ENCODE measurements at places on chromosomes 12 and 14.

DNA sequence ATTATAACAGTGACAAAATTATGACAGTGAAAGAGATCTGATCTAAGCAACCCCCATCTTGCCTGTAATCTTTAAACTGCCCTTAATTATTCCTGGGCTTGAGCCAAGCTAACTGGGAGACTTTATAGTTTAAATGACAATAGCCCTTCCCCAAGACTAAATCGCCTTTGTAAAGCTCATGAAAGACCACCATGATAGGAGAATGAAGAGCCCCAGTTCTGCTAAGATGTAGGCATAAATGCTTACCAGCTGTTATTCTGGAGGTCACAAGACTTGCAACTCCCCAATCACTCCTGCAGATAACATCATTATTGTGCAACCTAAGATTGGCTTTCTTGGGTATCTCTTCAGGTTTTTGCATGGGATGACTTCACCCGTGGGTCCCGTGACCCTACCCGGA is 599.7 kb downstream of the KCNH5 start:
- DNase-seq = no peak

DNA sequence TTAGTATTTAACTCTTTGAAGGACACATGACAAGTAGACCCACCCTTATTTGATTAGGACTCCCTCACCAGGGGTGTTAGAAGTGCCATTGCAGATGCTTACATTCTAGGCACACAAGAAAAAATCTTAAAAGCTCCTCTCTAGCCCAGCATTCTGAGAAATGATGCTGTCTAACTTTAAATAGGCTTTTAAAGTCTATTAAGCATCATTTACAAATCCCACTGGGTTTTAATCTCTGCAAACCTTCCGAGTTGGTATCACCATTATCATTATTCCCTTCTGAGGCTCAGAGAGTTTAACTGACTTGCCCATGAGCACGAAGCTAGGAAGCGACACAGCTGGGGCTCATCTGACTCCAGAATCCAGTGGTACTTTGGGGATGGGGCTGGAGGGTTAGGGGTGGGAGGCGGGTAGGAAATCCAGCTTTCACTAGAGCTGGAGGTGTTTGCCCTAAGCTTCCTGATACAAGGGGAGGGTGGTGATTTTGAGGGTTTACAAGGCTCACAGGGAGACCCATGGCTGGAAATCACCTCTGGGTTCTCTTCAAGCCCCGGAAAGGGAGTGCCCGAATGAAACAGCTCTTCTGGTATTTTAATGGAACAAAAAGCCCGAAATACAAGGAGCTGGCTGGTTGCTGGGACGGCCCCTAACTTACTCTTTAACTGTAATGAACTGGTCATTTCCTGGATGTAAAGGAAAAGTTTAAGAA is 109.2 kb upstream of the FUT8 start:
- no peak for DNase-seq

GRCh38 chr14:89371585-89372511 is 45.2 kb downstream of the FOXN3 start:
- DNase-seq = no peak

DNA sequence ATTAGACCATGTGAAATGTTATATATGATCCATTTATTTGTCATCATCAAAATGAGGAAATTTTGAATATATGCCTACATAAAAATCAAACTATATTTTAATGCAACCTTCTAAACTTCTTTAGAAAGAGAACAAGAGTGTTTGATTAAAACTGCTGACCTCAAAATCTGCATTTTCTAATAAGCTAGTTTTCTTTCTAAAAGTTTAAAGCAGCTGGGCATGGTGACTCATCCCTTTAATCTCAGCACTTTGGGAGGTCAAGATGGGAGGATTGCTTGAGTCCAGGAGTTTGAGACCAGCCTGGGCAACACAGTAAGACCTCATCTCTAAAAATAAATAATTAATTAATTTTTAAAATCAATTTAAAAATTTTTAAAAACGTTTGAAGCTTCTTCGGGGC is 36.2 kb downstream of the GNPTAB start:
- no peak for DNase-seq

GRCh38 chr12:6957151-6957701 is 6.1 kb downstream of the PTPN6 start:
- DNase-seq = no peak
